ENCODE measurements at places on chromosomes 3 and 15. TPM values are rescaled to one million over a fixed set of nuclear protein-coding genes. Genes with fewer than 3 reads are reported as not detected.

- no peaks in the 10 kb centered on the region for H3K36me3 ChIP-seq
- no peak overlapping the region for H3K4me3 ChIP-seq
- H3K27me3 ChIP-seq: no peaks in the 10 kb centered on the region
- H3K27ac ChIP-seq: no peak overlapping the region
- DNase-seq: no peak
- no peaks in the 10 kb centered on the region for H3K4me1 ChIP-seq
Measured at GRCh38 chr3:89278302-89279025, 171.0 kb downstream of the EPHA3 start.

DNA sequence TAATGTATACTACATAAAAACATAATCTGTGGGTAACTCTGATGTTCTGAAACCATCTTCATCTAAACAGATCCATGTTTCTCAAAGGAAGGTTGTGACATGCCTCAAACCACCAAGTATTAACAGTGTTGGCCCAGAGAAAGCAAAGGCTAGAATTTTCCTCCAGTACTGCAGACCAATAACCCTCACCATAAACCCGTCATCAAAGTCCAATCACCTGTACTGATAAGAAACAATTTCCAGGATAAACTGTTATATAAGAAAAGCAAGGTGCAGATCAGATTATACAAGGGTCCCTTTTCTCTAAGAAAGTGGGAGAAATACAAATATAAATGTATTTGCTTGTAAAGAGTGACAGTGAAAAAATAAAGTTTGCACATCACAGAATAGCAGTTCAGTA is 32.3 kb downstream of the TBC1D2B start:
- H3K4me3 ChIP-seq: no peak overlapping the region
- H3K36me3 ChIP-seq: peaks cover 43% of the 10 kb centered on the region
- no peak for DNase-seq
- peak overlapping the region; percentile 92 for H3K27ac ChIP-seq
- H3K4me1 ChIP-seq: peaks cover 94% of the 10 kb centered on the region
- no peaks in the 10 kb centered on the region for H3K27me3 ChIP-seq

GRCh38 chr15:57509965-57510364 is 81.7 kb upstream of the MYZAP start:
- H3K4me3 ChIP-seq: no peak overlapping the region
- no peaks in the 10 kb centered on the region for H3K27me3 ChIP-seq
- H3K27ac ChIP-seq: no peak overlapping the region
- no peaks in the 10 kb centered on the region for H3K36me3 ChIP-seq

DNA sequence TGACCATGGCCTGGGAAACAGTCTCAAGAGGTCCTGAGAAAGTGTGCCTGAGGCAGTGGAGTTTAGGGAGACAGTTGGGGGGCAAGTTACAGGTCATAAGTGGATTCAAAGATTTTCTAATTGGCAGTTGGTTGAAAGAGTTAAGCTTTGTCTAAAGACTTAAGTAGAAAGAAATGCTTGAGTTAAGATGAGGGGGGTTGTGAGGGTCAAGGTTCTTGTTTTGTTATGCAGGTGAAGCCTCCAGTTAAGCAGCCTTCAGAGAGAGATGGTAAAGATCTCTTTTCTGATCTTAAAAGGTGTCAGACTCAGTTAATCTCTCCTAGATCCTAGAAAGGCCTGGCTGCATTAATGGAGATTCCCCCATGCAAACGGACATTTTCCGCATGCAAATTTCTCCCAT is 356.3 kb upstream of the C2CD4B start:
- H3K4me1 ChIP-seq: peaks cover 5% of the 10 kb centered on the region
- no peaks in the 10 kb centered on the region for H3K36me3 ChIP-seq
- no peak overlapping the region for H3K4me3 ChIP-seq

DNA sequence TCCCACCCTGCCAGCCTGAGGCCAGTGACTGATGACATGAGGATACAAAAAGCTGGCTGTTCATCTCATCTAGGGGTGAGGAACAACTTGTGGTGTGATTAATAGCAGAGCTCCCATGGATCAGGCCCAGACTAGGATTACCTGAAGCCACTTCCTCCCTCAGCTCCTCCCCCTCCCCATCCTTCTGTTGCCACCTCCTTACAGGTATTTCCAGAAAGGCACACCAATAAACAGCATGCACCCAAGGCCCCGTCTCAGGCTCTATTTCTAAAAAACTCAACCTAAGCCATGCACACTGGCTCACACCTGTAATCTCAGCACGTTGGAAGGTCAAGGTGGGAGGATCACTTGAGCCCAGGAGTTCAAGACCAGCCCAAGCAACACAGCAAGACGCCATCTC is 54.1 kb downstream of the SRGAP3 start:
- H3K27me3 ChIP-seq: no peaks in the 10 kb centered on the region
- no peak for DNase-seq
- no peaks in the 10 kb centered on the region for H3K36me3 ChIP-seq
- no peaks in the 10 kb centered on the region for H3K4me1 ChIP-seq
- no peak overlapping the region for H3K4me3 ChIP-seq

DNA sequence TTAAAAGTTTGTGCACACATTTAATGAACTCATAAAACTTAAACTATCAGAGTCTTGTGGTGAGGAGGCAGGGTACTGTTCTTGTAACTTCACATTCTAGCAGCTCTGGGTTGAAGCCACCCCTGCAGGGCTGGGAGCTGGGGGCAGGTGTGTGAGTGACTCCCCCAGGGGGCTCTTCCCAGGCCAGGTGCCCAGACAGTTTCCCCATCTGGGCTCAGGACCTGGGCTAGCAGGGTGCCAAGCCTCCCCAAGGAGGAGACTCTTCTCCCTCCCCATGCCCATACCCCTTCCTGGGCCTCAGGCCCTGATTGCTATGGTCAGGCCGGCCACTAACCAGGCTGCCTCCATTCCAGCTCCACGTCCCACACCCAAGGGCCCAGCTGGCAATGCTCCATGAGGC is 22.0 kb upstream of the CHCHD6 start:
- no peaks in the 10 kb centered on the region for H3K36me3 ChIP-seq
- peaks cover 3% of the 10 kb centered on the region for H3K4me1 ChIP-seq
- no peak for DNase-seq
- H3K4me3 ChIP-seq: no peak overlapping the region

DNA sequence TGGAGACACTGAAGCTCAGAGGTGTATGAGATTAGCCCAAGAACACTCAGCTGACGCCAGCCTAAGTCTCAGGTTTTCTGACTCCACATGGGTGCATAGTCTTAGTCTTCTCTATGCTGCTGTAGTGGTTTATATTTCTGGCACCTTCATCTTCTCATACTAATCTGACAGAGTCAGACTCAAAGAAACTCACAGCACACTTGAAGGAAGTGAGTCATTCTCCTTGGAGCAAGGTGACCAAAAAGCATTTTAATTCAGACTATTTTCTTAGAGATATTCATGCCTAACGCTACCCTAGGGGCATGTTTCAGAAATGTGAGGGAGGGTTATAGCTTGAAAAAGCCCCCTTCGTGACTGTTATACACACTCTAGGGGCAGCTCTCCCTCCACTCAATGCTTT is 775.3 kb upstream of the ARPP21 start:
- no peaks in the 10 kb centered on the region for H3K4me1 ChIP-seq
- no peaks in the 10 kb centered on the region for H3K36me3 ChIP-seq
- no peak overlapping the region for H3K4me3 ChIP-seq
- no peak overlapping the region for H3K27ac ChIP-seq

DNA sequence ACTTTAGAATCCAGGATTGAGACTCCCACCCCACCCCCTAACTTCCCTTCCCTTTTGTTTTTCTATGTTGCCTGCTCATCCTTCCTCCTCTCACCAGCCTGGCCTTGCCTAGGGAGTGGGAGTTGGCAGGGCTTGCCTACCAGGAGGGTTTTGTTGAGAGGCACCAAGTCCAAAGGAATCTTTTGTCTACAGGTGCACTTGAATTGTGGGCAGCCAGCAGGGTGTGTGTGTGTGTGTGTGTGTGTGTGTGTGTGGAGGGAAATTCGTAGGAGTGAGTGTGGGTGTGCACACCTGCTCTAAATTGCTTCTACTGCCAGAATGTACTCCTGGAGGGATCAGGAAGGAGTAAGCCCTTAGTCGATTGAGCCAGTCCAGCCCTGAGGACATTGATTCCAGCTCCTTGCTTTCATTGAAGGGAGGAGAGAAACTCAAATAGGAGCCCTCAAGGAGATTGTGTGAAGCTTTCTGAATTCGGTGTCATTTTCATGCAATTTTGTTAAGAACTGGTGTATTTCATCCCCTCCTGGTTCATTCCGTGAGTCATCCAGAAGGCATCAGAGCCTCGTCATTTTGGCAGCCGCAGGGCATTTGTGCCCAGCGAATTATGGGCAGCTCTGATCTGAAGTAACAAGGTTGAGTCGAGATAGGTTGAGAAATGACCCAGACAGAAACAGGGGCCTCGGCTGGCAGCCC is 112.1 kb downstream of the SLCO3A1 start:
- H3K27me3 ChIP-seq: no peaks in the 10 kb centered on the region
- peaks cover 11% of the 10 kb centered on the region for H3K4me1 ChIP-seq
- H3K36me3 ChIP-seq: no peaks in the 10 kb centered on the region
- DNase-seq: no peak
- no peak overlapping the region for H3K27ac ChIP-seq
- no peak overlapping the region for H3K4me3 ChIP-seq

- H3K27me3 ChIP-seq: peaks cover 8% of the 10 kb centered on the region
- peaks cover 2% of the 10 kb centered on the region for H3K4me1 ChIP-seq
- H3K4me3 ChIP-seq: no peak overlapping the region
- no peaks in the 10 kb centered on the region for H3K36me3 ChIP-seq
Measured at GRCh38 chr3:15108082-15108545, 9.2 kb upstream of the RBSN start.

The ROPN1 gene
- not detected for total RNA-seq

The USP8 gene
- 43.7 TPM for total RNA-seq

The B3GALNT1 gene
- total RNA-seq: 2.2 TPM

The SLC22A14 gene
- total RNA-seq: not detected
